Eye (tissue), 1 donor: ENCODE measurements at places on chromosomes 16 and 17.

GRCh38 chr16:31050280-31051030 is 17.1 kb downstream of the STX4 start:
- DNase-seq = no peak

- no peak for DNase-seq
Measured at GRCh38 chr17:28703552-28704218, 8.0 kb downstream of the PROCA1 start.

DNA sequence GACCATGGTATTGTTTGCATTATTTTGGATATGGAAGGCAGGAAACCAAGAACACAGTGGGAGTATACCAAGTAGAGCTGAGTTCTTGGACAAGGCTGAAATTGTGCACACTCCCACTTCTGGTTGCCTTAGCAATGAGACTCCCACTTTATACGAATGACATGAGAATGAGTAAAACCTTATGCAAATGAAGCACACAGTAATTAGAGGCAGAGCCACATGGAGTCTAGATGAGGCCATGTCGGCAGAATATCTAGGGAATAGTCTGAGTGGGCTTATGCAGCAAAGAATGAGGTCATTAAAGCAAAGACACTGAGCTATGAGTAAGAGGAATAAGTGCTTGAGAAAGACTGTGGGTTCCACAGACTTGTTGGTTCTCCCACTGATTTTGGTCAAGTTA is 178.7 kb downstream of the GRIN2A start:
- no peak for DNase-seq

GRCh38 chr16:65781855-65782254 is 584.6 kb upstream of the CDH5 start:
- no peak for DNase-seq

DNA sequence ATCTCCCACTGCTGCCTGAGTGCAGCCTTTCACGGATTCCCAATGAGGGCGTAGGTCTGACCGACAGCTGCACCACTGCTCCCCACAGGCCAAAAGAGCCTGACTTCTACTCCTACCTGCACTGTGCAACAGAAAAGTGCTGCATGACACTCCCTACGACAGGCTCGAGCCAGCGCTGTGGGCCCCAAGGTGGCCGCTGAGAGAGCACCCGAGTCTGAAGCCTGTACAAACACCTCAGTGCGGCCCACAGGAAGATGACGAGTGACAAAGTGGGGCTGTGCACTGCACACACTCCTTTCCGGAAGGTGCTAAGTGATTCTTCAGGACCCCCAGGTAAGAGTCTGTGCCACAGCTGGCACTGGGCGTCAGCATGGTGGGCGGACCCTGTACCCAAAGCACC is 41.2 kb downstream of the FANCA start:
- no peak for DNase-seq

GRCh38 chr16:56513972-56514371 is 5.9 kb downstream of the BBS2 start:
- DNase-seq = peak; percentile 45

DNA sequence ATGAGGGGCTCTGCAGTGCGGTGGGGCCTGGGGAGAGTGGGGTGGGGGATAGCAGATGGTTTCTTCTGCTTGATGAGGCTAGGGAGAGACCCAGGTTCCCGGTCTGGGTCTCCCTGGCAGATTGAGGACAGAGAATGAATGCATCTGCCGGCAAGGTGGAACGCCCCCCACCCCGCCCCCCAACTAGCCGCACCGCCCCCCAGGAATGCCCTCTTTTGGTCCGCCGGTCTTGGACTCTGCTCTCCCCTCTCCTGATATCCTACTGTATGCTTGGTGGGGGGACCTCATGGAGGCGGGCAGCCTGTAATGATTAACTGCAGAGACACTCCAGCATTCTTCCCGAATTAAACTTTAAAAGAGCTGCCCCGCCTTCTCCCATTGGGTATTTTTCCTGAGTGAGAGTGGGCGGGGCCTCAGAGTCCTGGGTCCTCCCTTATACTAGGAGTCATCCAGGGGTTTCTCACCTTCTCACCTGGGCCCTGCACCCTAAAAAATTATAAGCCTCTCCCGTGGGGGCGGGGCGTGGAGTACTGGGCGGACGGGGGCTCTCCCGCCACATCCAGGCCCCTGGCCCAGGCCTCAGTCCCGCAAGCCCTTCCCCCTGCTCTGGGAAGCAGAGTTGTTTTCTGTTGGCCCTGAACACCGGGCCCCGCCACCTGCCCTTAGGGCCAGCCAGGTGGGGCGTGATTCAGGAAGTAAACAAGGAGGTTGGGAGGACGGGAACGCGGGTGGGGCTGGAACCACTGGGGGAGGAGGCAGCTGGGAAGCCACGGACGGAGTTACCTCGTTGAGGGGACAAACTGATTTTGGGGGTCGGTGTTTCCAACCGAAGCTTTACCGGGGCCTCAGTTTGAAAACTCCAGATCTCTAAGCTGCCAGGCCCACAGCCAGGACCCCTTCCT is 1.5 kb downstream of the GRB7 start:
- peak; percentile 65 for DNase-seq

DNA sequence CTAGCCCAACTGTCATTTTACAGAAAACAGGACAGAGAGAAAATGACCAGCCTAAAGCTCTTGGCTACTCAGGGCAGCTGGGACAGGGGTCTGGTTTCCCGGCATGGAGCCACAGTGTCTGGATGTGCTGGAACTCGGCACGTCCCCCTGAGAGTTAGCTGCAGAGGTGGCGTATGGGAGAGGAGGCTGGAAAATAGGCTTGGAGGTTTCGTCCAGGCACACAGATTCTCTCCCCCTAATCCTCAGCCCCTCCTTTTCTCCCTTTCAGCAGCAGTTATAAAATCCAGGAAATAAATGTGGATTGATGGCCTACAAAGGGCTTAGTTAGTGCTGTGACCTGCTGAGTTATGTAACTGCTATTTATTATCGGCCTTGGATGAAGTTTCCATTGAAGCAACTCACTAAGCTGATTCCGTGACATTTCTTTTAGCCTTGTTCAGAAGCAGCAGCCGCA is 89.5 kb upstream of the TOB1 start:
- peak; percentile 57 for DNase-seq

DNA sequence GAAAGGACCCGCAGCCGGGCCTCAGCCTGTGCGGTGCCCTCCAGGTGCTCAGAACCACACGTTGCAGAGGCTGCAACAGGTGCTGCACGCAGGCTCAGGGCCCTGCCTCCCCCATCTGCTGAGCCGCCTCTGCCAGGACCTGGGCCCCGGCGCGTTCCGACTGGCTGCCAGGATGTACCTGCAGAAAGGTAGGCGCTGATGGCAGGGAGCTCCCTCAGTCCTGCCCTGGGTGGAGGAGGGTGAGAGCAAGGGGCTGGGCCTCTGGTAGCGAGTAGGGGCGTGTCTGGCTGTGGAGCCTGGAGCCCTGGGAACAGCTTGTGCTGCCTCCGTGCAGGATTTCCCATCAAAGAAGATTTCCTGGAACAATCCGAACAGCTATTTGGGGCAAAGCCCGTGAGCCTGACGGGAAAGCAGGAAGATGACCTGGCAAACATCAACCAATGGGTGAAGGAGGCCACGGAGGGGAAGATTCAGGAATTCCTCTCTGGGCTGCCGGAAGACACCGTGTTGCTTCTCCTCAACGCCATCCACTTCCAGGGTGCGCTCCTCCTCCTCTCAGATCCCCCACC is 4.4 kb downstream of the SERPINF2 start:
- DNase-seq = no peak

DNA sequence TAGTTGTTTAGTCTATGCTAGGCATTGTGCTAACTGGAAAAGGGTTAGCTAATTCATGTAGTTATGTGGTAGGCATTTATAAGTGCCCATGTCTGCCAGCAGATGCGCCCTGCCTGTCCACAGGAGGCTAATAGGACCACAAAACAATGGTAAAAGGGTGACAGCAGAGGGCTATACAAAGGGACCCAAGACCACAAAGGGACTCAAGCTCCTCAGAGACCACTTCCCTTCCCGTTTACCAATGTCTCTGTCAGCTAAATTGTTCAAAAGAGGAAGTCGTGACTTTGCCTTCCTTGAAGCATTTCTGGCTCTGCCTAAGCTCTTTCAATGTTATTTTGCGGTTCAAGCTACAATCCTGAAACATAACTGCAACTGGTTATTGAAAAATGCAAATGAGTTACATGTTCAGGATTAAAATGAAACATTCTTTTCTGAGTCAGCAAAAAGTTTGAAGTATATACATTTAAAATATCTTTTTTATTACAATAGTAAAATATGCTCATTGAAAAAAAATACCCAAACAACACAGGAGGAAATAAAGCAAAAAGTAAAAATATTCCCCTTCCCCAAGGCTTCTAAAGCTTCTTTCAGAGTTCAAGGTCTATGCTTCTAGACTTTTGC is 149.2 kb downstream of the MAF start:
- DNase-seq = no peak

- DNase-seq = peak; percentile 89
Measured at GRCh38 chr17:34420254-34420766, 57.3 kb upstream of the CCL1 start.

GRCh38 chr17:46986366-46986765 is 7.3 kb upstream of the RPRML start:
- DNase-seq = no peak

- DNase-seq = no peak
Measured at GRCh38 chr16:23486480-23486879, 23.8 kb downstream of the GGA2 start.

DNA sequence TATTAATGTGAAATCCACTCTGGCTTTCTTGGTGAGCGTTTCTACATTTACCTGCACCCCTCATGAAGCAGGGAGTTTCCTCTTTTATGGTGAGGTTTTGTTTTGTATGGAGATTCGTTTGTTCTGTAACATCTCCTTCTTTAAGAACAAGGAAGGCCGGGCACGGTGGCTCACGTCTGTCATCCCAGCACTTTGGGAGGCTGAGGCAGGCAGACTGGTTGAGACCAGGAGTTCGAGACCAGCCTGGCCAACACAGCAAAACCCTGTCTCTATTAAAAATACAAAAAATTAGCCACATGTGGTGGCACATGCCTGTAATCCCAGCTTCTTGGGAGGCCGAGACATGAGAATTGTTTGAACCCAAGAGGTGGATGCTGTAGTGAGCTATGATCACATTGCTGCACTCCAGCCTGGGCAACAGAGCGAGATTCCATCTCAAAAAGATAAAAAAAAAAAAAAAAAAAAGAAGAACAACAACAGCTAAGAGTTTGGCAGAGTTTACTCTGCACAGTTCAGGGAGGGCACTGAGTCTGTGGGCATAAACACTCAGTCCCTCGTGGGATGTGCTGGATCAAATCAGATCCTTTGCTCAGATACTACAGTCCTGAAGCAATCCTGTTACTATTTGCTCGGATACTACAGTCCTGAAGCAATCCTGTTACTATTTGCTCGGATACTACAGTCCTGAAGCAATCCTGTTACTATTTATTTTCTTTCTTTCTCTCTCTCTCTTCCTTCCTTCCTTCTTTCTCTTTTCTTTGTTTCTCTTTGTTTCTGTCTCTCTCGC is 28.9 kb downstream of the ADCY9 start:
- DNase-seq = no peak

DNA sequence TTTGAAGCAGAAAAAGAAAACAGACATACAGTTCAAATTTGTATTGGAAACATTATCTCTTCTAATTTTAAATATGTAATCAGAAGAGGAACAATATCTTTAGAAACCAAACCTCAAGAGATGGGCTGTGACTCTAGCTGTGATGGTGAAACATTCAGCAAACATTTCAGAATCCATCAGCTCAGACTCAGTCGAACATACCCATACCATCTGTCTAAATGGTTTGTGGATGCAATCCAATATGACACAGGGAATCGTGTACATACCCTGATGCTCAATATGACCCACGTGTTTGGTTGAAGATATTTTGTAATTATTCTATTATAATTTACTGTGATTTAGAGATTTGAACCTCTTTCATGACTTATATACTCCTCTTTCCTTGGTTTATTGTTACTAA is 665.2 kb upstream of the CDH8 start:
- no peak for DNase-seq

DNA sequence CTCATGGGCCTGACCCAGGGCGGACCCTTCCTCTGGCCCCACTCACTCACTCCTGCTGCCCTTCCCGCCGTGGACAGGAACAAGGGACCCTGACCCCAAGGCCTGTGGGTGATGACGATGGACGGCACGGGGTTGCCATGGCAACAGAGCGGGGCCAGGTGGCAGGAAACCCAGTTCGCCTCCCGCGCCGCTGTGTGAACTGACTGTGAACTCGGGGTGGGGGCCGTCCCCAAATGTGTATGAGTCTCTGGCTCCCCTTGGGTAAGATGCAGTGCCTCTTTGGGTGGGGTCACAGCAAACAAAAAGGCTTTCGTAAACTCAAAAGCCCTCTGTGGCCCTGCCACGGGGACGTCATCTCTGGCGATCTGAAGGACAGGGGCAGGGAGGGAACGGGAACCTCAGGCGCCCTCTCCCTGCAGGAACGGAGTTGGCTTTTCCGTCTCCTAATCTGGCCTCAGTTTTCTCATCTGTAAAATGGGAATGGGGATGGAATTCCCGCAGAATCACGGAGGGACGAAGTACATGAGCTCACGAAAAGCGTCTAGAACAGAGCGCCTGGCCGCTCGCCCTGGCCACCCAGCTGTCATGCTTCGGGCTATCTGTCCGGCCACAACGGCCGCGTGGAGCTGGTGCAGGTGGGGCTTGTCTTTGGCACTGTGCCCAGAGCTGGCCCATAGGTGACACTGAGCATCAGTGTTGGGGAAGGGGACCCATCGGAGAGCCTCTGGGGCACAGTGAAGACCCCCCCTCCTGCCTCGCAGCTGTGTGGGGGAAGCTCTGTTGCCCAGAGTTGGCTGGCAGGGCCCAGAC is 44.9 kb upstream of the PABPN1L start:
- no peak for DNase-seq

DNA sequence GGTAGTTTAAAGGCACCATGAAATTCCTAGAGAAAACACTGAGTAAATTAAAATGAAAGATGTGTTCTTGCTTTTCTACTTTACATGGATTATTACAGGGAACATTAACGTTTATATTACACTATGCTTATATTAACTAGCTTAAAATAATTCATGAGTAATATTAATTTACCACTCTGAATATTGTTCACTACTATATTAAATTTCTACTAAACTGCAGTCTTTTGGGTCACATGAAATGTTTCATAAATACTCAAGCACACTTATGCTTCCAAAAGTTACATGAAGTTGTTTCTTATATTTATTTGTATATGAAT is 3.4 kb upstream of the MAP1LC3B start:
- DNase-seq = no peak
